Thyroid gland (tissue), 4 donors: ENCODE measurements at places on chromosomes 1 and 21.
A peak's percentile ranks its signal among the peaks of the same experiment; 100 is the strongest.

DNA sequence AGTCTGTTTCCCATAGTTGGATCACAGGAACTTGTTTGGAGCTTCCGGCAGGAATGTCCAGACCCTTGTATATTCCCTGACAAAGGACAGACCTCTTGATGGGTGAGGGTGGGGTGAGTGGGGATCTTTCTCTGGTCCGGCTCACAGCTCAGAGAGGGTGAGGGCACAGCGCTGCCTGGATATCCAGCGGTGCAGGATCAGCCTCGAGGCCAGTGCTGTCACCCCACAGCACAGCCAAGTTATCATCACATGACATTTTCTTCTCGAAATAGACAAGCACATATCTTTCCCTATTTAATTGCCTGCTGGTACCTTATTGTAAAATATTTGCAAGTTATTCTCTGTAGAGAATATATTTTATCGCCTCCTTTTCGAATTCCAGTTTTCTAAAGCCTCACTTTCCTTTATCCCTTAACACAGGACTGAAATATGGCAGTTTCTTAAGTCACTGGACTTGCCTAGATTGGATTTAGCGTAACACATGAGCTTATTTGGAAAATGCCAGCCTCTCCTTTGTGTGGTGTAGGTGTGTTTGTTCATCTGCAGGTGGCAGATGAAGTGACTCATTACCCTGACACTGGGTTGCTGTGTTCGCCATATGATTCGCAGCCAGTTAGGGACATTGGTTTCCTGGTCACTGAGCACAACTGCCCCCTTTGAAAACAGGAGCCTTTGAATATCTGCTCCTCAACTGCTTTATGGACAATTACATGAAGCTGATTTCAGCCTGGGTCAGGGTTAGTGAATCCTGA, 21.4 kb downstream of the CLIC6 start:
- no peak for DNase-seq

DNA sequence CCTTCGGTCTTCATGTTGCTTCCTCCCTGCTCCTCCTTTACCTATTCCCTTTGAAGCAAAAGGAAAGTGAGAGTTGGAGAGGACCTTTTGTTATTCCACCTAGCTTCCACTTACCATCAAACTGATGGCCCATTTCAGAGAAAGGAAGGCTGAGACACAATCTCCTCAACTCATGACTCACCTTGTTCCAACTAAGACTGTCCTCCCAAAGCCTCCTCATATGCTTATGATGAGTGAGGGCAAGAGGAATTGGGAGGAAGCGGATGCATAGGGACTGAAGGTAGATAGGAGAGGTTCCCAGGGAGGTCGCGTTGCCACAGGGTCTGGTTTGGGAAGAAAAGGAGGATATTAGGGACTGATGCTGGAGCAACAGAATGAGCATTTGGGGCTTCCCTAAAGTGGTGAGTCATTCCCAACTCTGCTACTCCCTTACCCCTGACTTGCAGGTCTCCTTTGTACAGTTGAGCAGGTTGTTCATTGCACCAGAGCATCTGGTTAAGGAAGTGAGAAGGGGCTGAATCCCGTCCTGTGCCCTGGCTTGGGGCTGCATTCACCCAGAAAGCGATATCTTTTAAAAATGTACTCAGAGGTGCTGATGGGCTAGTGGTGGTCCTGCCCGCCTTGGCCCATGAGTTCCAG, 35.0 kb downstream of the LGR6 start:
- no peak for DNase-seq

GRCh38 chr1:60695716-60696171, 386.6 kb upstream of the NFIA start:
- DNase-seq = no peak

DNA sequence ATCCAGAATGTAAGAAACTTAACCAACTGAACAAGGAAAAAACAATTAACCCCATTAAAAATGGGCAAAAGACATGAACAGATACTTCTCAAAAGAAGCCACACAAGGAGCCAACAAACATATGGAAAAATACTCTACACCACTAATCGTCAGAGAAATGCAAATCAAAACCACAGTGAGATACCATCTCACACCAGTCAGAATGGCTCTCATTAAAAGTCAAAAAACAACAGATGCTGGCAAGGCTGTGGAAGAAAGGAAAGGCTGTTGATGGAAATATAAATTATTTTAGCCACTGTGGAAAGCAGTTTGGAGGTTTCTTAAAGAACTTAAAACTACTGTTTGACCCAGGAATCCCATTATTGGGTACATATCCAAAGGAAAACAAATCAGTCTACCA, 51.2 kb downstream of the RGS4 start:
- no peak for DNase-seq

DNA sequence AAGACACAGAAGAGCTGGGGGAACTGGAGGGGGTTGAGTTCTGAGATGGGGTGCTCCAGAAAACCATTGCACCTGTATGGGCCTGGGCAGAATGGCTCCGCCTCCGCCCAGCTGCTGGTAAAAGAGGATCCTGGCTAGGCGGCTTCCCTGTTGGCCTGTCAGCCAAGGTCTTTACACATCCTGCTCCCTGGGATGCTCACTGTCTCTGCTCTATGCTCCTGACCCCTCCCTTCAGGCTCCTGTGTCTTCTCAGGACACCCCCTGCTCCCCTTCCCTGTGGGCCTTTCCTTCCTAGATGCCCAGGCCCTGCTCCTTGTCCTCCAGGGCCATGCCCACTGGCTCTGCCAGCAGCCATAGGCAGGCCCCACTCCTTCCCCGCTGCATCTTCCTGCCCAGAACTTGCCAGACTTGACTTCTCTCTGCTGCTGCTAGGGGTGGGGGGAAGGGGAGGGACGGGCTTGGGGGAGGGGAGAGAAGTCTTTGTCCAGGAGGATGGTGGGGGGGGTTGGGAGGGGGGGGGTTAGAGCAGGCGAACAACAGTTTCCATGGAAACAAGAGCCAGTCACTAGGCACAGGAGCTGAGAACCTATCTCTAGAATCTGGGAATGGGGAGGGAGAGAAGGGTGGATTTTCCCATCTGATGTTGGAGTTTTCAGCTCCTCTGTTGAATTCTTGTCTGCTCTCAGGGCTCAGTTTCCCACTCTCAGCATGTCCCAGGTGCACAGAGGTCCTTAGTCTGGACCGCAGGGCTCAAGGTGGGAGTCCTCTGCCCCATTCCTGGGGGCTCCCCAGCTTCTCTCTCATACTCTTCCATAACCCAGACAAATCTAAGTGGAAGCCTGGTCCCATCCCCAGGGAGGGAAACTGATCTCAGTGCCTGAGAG, 10.6 kb downstream of the CELSR2 start:
- DNase-seq = no peak

DNA sequence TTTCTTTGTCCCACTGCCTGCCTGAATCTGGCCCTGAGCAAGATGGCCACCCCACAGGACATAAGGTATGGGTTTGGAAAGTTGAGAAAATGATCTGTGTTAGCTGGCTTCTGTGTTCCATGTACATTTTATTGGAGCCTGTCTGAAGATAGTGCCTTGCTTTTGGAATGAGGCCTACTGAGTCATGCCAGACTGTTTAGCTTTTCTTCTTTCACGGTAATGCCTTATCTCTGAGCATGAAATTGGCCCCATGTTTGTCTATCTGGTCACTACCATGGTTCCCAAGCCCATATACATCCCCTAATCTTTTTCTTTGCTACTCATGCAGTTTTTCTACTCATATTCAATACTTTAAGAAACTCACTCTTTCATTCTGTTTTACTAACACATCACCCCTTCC, 85.1 kb upstream of the LMO4 start:
- DNase-seq = no peak

DNA sequence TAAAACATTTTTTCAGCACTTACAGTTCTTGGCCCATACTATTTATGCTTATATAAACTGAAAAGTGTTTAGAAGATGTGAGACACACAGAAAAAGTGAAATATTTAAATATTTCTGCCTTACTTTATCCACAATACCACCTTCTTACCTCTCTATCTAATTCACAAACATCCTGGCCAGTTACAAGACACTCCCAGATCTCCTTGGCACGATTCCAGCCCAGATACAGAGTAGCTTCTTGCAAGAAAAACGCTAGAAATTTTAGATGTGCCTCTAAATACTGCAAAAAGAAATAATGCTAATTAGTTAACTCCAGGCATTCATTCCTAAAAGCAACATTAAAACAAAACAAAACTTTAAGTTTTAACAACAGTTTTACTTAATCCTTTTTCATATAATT, 68.4 kb downstream of the USP24 start:
- DNase-seq = peak; percentile 6

DNA sequence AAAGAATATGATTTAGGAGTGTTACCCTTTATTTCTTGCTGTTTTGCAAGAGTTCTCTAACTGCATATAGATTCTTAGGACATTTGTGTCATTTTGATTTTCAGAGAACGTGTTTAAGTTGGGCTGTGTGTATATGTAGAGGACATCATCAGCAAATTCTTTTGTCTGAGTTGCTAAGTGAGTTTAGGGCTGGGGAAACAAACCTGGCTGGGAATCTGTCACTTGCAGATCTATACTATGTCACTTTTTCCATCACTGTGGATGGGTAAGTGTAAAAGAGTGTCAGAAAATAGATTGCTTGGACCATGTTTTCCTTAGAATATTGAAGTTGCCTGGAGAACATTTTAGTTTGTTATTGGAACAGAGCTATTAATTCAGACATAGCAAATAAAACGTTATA, 349.1 kb upstream of the NEGR1 start:
- no peak for DNase-seq

- DNase-seq = no peak
These were observed 103.0 kb downstream of the SSBP3 start for GRCh38 chr1:54302951-54303843.

DNA sequence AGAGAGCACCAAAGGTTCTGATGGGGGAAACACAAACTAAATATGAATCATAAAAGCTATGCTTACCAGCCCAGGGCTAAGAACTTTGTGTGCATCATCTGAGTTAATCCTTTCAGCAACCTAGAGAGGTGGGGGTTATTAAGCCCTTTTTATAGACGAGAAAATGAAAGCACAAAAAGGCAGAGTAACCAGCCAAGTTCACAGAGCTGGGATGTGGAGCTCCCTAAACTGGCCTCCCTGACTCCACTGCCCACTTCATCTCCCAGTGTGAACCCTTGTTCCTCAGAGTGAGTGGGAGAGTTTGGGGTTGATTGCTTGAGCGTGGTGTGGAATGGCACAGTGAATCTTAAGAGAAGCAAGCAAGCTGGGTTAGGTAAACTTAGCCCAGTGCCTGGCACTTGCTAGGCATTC, 10.8 kb upstream of the BCAR3 start:
- peak; percentile 72 for DNase-seq

DNA sequence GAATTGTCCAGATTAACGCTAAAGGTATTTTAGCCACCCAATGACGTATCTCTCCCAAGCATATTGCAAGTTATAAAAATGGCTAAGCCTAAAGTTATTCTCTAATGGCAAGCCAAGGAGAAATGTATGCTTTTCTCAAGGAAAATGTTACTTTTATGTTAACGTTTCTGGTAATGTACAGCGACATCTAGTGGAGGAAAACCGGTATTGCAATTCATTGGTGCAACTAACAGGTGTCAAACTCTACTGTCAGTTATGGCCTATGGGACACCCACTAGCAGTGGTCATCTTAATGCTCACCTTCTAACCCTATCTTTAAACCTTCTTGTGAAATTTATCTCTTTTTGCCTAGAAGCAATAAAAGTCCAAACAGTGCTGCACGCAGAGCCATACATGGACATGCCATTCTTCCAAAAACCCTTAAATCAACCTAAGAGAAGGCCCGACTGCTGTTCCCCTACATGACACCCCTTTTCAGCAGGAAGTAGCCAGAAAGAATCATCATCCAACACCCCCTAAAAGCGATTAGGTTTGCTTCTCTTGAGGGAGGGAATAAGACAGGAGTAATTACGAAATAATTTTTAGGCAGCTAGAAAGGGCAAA, 68.7 kb upstream of the LRIF1 start:
- DNase-seq = no peak

GRCh38 chr1:187928288-187928687, 1099.5 kb downstream of the PLA2G4A start:
- no peak for DNase-seq

- no peak for DNase-seq
These were observed 293.5 kb downstream of the MRPL39 start for GRCh38 chr21:25313829-25314228.

DNA sequence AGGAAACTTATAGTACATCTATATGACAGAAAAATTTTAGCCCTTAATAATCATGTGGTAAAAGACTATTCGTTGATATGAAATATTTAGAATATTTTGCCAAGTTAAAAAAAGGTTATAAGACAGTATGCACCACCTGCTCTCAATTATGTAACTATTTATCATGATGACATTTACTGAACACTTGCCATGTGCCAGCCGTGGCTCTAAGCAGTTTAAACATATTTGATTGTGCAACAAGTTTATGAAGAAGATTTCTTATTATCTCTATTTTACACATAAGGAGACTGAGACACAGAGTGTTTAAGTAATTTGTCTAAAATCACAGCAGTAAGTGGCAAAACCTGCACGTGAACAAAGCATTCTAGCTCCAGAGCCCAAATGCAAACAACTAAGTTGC, 199.3 kb upstream of the JUN start:
- no peak for DNase-seq

DNA sequence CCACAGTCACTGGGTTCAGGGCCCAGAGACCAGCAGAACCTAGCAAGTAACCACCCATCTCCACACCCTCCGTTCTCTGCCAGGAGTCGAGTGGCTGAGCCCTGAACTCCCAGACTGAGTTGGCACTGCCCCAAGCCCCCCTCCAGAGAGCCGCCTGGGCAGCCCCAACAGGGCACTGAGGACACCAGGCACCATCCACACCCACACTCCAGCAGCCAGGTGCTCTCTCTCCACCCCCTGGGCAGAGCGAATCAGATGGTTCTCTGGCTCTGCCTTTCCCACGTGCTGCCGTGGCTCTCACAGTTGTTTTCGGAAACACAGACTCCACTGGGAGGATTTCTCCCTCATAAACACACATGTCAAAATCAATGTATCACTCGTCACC, 13.6 kb downstream of the WDR4 start:
- peak; percentile 100 for DNase-seq

DNA sequence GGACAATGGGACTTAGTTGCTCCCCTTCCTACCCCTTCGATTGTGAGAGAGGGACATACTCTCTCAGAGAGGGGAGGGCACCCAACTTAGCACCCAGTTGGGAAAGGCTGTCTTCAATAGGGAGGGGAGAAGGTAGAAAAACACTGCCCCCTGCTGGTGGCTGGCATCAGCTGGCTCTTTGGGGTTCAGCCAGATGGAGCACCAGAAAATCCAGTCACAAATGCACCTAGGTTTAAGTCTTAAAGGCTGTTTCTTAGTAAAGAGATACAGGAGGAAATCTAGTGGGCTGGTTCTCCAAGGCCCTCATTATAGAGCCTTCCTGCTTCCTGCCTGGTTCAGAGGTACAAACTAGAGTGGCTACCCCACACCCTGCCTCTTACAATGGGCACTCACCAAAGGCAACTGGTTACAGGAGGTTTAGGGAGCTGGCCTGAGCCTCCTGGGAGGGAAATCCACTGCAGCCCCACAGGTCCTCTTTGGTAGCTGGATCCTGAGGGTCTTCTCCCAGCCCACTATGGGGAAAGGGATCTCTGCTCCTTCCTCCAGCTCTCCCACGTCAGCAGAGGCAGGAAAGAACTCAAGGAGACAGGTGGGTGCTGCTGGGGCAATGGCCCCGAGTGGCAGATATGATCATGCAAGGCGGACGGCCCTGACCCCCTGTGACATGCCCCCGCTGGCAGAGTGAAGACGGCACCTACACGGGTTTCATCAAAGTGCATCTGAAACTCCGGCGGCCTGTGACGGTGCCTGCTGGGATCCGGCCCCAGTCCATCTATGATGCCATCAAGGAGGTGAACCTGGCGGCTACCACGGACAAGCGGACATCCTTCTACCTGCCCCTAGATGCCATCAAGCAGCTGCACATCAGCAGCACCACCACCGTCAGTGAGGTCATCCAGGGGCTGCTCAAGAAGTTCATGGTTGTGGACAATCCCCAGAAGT, 28.3 kb downstream of the EIF2D start:
- DNase-seq = peak; percentile 80
